ENCODE measurements at places on chromosomes 2 and 18. TPM values are rescaled to one million over a fixed set of nuclear protein-coding genes. Genes with fewer than 3 reads are reported as not detected.

DNA sequence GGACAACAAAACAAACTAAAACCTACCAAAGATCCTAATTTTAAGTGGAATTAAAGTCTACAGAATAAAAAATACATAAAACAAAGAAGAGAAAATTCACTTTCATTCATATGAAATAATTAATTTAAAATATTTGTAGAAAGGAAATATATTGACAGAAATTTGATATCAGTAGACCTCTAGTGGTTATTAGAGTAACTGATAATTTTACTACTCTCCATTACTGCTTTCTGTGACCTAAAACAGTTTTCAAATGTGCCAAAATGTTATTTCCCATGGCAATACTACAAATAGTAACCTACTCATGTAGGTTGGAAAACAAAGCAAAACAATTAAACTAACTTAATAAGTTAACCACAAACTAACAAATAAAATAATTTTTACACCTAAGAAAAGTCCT lies 147.1 kb downstream of the NOL4 start:
- DNase-seq, result no peak

Gene SERPINB11
- total RNA-seq, result not detected

- DNase-seq, result no peak
Measured at GRCh38 chr2:26692897-26693849, 651 bp downstream of the KCNK3 start.

GRCh38 chr2:181170256-181170655 lies 189.9 kb downstream of the UBE2E3 start:
- DNase-seq, result no peak

Gene TMEM169
- 3.8 TPM for total RNA-seq

DNA sequence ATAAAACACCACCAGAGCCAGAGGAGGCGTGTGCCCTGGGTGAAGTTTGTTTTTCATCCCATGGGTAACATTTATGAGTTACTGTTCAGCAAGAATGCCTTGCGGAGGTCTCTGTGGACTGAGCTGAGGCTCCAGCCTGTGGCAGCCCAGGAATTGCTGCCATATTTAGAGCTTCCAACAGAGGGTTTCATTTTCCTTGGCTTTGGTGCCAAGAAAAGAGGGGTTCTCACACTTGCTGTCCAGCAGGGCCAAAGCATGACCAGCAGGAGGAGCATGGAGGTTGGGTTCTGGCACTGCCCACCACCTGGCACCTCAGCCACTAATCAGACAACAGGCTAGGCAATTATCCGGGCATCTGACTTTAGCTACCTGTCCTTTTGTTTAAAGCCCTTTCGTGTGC lies 36.7 kb downstream of the EPAS1 start:
- no peak for DNase-seq

Gene DTNA
- total RNA-seq, result 34.0 TPM

DNA sequence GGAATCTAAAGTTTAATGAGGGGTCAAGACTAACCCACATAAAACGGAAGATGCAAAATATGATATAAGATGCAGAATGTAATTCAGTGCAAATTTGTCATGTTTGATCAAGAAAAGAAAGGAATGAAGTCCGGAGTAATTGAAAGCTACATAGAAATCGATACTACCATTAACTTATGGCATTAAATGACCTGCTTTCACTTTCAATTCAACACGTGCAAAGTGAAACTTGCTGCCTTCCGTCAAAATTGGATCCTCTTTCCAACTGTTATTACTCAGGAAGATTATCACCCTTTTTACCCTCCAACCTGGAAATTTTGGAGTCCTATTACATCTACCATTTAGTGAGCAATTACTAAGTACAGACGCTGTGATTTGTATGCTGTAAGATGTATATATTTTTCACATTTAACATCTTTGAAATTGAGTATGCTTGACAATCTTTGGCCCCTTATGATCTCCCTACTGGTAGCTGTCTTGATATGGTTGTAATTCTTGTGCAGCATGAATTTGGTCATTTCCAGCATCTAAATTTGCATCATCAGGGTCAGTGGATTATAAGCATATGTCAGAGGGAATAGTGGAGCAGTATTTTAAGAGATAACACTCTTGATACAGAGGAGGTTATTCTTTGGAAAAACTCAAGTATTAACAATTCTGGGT lies 18.6 kb downstream of the UNC80 start:
- DNase-seq, result no peak

DNA sequence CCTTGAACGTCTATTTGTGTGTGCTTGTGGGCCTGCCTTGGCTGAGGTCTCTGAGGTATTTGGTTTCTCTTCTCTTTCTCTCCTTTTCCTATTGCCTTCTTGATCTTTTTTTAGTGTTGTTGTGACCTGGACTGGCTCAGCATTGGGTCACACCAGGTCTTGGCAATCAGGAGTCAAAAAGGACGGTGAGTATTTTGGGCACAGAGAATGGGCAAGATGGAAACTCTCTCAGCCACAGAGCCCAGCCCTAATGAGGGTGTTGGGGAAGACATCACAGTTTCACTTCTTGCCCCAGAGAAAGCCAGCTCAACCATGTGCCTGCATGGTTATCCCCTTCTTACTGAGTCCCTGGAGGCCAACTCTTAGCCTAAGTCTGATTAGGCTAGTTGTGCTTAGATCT lies 13.7 kb upstream of the INO80C start:
- DNase-seq, result no peak

DNA sequence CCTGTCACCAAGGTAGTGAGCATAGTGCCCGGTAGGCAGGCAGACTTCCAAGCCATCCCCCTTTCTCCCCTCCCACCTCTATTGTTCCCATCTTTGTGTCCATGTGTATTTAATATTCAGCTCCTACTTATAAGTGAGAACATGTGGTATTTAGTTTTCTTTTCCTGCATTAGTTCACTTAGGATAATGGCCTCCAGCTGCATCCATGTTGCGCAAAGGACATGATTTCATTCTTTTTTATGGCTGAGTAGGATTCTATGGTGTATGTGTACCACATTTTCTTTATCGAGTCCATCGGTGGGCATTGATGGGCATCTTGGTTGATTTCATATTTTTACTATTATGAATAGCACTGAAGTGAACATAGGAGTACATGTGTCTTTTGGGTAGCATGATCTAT lies 35.3 kb downstream of the MMADHC start:
- DNase-seq, result no peak

Gene RALBP1
- total RNA-seq, result 40.8 TPM

DNA sequence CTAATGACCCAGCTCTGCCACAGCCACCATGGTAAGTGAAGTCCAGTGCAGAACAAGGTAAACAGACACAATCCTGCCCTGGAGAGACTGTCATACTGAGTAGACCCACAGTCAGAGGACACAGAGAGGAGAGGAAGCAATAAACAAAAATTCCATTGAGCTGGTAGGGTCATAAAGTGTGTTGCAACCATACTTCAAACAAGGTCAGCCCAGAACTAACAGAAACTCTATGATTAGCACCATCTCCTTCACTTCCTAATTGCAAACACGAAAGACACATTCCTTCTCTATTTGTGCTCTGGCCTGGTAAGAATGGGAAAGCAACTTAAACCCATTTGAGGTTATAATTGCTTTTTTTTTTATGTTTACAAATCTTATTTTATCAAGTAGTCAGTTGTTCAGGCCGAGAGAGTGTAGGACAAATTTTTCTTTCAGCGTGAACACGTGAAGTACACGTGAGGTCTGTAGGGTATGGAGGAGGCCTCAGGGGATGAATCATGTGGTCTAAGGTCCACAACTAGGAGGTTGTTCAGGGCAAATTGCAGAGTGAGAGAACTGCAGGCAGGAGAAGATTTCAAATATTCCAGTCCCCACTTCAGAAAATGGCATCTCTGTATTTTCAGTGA lies 71.4 kb upstream of the GLS start:
- no peak for DNase-seq

DNA sequence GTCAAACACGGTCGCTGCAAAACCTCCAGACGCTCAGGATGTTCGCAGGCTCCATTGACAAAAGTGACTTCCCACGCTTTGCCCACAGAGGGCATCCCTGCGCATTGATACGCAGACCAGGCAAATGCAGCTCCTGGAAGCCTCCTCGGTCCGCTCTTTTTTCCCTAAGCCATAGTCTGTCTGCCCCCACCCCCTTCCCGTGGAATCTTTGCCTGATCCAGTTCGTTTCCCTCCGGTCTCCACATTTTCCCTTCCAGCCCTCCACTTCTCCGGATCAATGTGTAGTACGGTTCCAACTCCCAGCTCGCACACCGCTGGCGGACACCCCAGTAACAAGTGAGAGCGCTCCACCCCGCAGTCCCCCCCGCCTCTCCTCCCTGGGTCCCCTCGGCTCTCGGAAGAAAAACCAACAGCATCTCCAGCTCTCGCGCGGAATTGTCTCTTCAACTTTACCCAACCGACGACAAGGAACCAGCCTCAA lies at the start of gene DCC:
TSS of gene DCC (plus strand) at position 307 of the 481 bp plus-strand sequence. CDS start 591 bp downstream, outside the sequence.
- peak; percentile 47 for DNase-seq

DNA sequence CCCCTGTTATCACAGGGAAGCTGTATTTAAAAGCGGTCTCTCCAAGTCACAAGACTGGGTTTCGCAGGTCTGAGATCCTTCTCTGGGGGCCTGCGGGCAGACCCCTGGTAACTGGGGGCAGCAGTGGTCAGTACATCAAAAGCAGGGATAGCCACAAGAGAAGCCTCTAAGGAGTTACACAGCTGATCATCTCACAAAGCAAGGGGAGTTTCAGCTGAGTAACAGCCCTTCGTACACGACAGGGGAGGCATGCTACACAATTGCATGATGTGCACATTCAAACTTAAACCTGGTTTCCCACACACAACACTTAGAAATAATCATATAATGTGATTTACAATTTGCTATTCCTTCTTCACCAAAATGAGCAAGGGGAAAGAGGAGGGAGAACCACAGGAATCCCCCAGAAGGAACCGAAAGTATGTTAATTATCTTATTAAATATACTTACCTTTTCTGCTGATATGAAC lies 87.5 kb downstream of the TMEM131 start:
- no peak for DNase-seq

Gene FBXO36
- total RNA-seq, result 3.9 TPM

DNA sequence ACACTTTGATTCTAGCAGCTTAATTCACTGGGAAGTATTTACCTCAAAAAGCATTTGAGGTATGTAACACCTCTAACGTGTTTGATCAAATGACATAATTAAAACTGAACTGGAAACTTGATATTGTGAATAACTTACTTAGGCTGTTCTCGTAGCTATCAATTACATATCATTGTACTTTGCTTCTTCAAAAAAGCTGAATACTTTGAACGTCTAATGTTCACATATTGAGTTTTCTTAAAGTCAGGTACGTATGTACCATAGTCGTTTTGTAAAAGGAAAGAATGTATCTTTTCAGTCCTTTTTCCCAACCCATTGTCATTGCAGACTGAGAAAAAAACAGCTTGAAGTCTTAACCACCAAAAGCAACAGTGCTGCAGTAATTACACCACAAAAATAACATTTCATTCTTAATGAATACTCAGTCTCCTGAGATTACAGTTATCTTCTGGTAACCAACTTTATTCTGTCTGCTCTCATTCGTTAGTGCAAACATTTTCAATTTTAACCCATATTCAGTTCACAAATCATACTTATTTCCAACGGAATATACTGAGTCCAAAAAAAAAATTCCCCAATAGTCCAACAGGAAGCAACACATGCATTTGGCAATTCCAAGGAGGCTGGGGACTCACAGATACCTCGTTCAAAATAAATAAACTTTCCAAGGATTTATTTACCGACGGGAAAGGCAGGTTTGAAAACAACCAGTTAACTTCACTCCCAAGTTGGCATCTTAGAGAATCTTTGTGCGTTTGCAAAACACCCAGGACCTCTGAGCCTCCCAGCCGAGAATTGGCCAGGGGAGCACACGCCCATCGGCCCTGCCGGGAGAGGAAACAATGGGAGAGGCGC lies 1.1 kb downstream of the CHN1 start:
- DNase-seq, result no peak

Gene TUBA3E
- total RNA-seq, result not detected

DNA sequence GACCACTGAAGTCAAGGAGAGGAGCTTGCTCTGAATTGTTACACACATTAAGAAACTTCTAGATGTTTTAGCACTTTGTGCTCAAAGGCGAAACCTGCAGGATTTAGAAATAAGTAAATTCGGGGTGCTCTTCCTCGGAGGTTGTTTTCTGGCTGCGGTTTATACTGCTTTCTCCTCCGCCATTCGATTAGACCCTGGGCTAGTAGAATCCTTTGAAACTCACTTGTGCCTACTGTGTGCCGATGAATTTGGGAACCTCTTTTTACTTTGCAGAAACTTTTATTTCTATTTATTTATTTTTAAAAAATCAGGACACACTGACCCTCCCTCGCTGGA lies 3.5 kb downstream of the MEIS1 start:
- no peak for DNase-seq

DNA sequence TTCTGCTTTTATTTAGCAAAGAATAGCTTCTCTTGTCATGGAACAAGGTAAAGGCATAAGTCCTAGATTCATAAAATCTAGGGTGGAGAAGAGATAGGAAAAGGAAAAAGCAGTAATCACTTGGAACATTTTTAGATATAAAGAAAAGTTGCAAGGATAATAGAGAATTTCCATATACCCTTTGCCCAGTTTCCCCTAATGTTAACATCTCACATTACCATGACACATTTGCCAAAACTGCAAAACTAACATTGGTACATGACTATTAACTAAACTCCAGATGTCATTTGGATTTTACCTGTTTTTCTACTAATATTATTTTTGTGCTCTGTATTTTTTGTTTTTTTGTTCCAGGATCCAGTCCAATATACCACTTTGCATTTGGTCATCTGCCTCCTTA lies 265.1 kb downstream of the ETAA1 start:
- DNase-seq, result no peak

Gene SPOPL
- 33.0 TPM for total RNA-seq

DNA sequence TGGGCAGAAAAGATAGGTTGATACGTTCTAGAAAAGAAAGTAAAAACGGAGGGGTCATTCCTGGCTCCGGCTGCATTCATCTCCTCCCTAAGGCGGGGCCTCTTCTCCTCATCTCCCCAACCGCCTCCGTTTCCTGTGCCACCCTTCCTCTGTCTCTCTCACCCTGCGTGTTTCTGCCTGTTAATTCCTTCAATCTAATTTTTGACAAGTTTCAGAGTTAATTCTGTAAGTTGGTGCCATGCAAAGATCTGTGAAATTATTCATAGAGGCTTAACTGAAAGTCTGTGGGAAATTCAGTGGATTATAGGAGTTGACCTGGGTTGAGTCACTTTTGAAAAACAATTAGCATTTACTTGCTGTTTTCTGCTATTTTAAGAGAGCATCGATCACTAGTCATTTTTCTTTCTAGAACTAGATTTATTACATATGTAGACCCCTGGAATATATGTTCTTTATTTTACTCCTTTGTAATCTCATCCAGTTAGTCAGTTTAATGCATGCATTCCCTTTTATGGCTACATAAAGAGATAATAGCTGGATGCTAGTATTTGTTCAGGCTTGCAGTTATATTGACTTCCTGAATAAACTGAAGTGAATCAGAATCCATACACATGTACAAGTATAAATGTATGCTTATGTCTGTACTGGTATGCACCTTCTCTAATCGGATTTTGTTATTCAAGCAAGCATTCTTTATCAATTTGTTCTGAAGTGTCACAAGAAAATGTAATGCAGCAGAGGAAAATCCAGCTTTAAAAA lies 91.1 kb downstream of the EML6 start:
- no peak for DNase-seq

Gene CCBE1
- total RNA-seq, result 1.1 TPM

GRCh38 chr2:234864506-234864905 lies 87.3 kb upstream of the SH3BP4 start:
- no peak for DNase-seq
